ENCODE measurements at places on chromosomes 3 and 15. TPM values are rescaled to one million over a fixed set of nuclear protein-coding genes. Genes with fewer than 3 reads are reported as not detected.

The CATSPER2 gene
- total RNA-seq, result 4.7 TPM

The NBEAL2 gene
- total RNA-seq, result 20.0 TPM

The CCR9 gene
- total RNA-seq, result not detected

The KIF23 gene
- total RNA-seq, result 7.3 TPM

The CYP8B1 gene
- total RNA-seq, result not detected

The APOD gene
- total RNA-seq, result 0.77 TPM

The ROPN1B gene
- 0.13 TPM for total RNA-seq

The PIK3CA gene
- 20.3 TPM for total RNA-seq

The MINAR1 gene
- total RNA-seq, result 0.26 TPM

The LSG1 gene
- 36.2 TPM for total RNA-seq

The ADPRH gene
- 0.53 TPM for total RNA-seq

The TASOR gene
- total RNA-seq, result 45.0 TPM

The RBP2 gene
- not detected for total RNA-seq

The TF gene
- total RNA-seq, result under 0.01 TPM

The SPATA12 gene
- not detected for total RNA-seq

The ASB14 gene
- total RNA-seq, result not detected

The HTR3E gene
- not detected for total RNA-seq

The ARPIN gene
- 12.9 TPM for total RNA-seq

The RNF168 gene
- total RNA-seq, result 6.8 TPM

The FEZF2 gene
- not detected for total RNA-seq

The SLC15A2 gene
- total RNA-seq, result 2.8 TPM

Data from bronchial epithelial cell (primary cell).